ENCODE measurements at places on chromosomes 7 and 10.

DNA sequence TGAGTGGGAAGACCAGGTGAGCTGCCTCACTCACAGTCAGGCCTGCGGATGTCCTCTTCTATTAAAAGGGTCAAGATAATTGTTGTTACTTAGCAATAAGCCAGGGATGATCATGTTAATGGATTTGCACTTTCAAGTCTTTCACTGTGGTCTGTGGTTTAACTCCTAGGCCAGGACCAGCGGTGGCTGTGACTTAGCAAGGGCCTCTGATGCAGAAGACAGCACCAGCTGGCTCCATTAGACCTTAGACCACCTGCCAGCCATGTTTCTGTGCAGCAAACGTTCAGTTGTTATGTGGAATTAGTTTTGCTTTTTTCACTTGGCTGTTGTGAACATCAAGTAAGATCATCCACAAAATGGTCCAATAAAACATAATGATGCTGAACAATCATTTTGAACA is 537.3 kb downstream of the TNS3 start:
- DNase-seq: no peak

DNA sequence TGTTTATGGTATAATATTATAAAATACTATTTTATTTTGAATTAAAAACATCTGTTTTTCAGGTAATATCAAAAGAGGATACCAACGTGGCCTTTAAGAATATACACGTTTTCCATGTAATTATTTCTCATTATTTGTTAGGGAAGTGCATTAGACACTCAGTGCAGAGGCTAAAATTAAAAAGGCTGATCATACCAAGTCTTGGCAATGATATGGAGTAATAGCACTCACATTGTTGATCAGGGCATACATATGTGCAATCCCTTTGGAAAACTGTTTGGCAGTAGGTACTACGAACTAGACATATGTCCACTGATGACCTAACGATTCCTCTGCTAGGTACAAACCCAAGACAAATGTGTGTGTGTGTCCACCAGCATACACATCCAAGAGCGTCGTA is 20.7 kb upstream of the VIPR2 start:
- no peak for DNase-seq

DNA sequence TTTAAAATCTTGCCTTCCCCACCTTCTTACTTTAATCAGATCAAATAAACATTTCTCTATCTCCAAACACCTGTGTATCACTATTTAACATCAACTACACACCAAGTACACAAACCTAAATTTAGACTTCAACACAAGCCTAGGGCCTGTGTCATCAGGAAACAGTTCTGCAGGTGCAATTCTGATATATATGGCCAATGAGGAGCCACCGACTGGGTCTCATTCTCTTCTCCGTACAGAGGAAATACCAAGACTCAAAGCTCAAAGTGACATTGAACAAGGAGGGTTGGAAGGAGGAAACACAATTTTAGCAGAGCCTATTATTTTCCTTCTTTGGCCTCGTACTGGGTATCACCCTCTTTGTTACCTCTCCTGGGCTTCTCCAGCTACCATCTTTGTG is 152.6 kb upstream of the PRR15 start:
- DNase-seq: no peak

DNA sequence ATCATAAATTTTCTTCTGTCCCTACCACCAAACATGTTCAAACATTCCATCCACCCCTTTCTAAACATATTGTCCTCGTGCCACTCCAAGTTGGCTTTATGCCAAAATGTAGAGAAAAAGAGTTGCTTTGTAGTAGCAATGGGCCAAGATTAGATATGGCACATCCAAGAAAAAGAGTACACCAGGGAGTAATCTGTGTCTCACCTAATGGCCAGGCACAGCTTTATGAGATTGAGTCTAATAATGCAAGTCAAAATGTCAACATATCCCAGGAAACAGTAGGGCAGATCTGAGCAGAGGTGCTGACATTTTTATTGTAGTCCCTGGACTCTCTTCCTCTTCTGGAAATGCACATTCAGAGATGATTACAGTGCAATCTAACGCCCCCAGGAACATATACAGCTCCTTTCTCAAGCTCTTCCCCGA is 5.7 kb upstream of the OR6V1 start:
- no peak for DNase-seq

DNA sequence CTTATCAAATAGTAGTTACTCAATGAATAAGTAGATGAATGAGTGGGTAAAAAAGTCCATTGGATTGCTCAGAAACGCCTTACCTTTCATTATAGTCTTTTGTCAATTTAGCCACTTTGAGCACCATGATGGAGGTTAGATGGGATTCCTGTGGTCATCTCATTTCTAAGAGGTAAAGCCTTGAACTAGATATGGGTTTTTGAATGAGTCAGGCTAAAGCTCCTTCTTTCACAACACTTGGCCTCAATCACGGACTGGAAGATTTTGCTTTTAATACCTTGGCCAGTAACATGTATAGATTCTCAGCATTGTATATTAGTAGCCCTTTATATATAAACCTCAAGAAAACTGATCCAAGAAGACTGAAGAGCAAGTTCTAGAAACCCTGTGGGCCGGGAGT is 99.7 kb upstream of the CCDC6 start:
- no peak for DNase-seq

DNA sequence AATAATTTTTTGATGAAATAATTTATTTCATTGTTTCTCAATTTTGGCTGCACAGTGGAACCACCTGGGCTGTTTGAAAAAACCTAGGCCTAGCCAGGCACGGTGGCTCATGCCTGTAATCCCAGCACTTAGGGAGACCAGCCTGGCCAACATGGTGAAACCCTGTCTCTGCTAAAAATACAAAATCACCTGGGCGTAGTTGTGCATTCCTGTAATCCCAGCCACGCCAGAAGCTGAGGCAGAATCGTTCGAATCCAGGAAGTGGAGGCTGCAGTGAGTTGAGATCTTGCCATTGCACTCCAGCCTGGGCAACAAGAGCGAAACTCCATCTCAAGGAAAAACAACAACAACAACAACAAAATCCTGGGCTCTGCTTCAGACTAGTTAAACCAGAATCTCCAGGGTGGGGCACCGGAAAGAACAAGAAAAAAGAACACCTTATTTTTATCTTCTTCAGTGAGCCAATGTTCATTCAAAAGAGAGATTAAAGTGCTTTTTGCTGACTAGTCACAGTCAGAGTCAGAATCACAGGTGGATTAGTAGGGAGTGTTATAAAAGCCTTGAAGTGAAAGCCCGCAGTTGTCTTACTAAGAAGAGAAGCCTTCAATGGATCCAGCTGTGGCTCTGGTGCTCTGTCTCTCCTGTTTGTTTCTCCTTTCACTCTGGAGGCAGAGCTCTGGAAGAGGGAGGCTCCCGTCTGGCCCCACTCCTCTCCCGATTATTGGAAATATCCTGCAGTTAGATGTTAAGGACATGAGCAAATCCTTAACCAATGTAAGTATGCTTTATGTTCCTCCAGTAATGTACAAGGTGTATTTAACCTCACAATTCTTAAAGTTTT is at the start of gene CYP2C18:
Gene CYP2C18 (plus strand): TSS at position 516 of the 841 bp plus-strand sequence. CDS start 91 bp downstream, at position 607.
- DNase-seq: no peak

GRCh38 chr7:17098515-17098914 is 199.9 kb upstream of the AHR start:
- DNase-seq: no peak

- DNase-seq: no peak
Observed at GRCh38 chr7:70772891-70773290, 359.1 kb upstream of the GALNT17 start.

DNA sequence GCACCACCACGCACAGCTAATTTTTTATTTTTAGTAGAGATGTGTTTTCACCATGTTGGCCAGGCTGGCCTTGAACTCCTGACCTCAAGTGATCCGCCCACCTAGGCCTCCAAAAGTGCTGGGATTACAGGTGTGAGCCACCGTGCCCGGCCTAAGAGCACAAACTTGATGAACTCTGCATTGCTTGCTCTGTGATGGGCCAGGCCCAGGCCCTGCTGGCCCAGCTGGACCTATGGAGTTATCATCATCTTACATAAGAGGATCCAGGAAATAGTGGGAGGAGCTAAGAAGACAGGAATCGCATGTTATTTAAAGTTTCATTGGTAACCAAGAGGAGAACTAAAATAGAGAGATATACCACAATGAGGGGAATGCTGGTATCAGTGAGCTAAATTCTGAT is 86.9 kb downstream of the DAGLB start:
- DNase-seq: no peak

GRCh38 chr7:33334349-33334748 is 205.0 kb downstream of the BBS9 start:
- DNase-seq: no peak
